ENCODE measurements at places on chromosomes 7 and 10.

- no peak for DNase-seq
Observed at GRCh38 chr10:94239696-94240095, 123.0 kb downstream of the NOC3L start.

- DNase-seq: no peak
Observed at GRCh38 chr10:103080891-103081581, 112.0 kb downstream of the NT5C2 start.

GRCh38 chr10:21943633-21944265 lies 59.8 kb downstream of the DNAJC1 start:
- no peak for DNase-seq

DNA sequence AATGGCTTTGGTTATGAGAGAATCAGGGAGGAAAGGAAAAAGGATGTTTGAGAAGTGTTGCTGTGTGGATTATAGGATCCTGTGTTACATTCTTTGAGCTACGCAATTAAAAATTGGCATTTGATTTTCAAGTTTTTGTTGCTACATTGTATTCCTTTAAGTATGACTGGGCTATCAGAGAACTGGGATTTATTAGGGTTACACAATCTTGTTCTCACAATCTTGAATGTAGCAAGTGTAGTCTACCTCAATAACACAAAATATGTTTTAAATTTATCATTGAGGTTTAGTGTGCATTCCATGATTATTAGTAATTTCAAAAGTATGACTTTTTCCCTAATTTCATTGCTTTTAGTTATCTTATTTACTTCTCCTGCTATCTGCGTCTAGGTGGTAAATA lies 113.9 kb downstream of the CACNB2 start:
- no peak for DNase-seq

All from stimulated activated CD8-positive, alpha-beta memory T cell treated with anti-CD3 and anti-CD28 coated beads, Interleukin-2, amount 100 ng/mL, for 48 hours (primary cell).